ENCODE measurements at places on chromosomes 3 and 15. TPM values are rescaled to one million over a fixed set of nuclear protein-coding genes. Genes with fewer than 3 reads are reported as not detected.

EPHB3 gene
- 45.2 TPM for total RNA-seq

ALDH1L1 gene
- total RNA-seq: 0.71 TPM

PARP9 gene
- 6.4 TPM for total RNA-seq

ST8SIA2 gene
- total RNA-seq: 4.8 TPM

ATOSA gene
- total RNA-seq: 19.1 TPM

CILP gene
- total RNA-seq: not detected

HGD gene
- total RNA-seq: 0.50 TPM

CHRD gene
- not detected for total RNA-seq

BSN gene
- total RNA-seq: under 0.01 TPM

CYP1A2 gene
- total RNA-seq: not detected

UBA7 gene
- 11.3 TPM for total RNA-seq

C3orf70 gene
- total RNA-seq: under 0.01 TPM

COPB2 gene
- total RNA-seq: 132 TPM

PRR20G gene
- not detected for total RNA-seq

CGNL1 gene
- total RNA-seq: 0.07 TPM

C3orf52 gene
- 20.7 TPM for total RNA-seq

C3orf20 gene
- 0.17 TPM for total RNA-seq

CDHR4 gene
- 0.40 TPM for total RNA-seq

ERICH6 gene
- total RNA-seq: not detected

CCR2 gene
- total RNA-seq: not detected

OIP5 gene
- total RNA-seq: 1.3 TPM

PTX3 gene
- total RNA-seq: 0.83 TPM

MAP1A gene
- 12.2 TPM for total RNA-seq

CACNA2D3 gene
- not detected for total RNA-seq

IL20RB gene
- 12.7 TPM for total RNA-seq

NR1I2 gene
- not detected for total RNA-seq

ARPP21 gene
- not detected for total RNA-seq

AHSG gene
- total RNA-seq: 0.67 TPM

EOMES gene
- total RNA-seq: 0.17 TPM

SKOR1 gene
- total RNA-seq: under 0.01 TPM

PRSS50 gene
- not detected for total RNA-seq

ABCF3 gene
- total RNA-seq: 68.7 TPM

Data from mammary epithelial cell (primary cell).